Activated T-helper 2 cell treated with anti-CD3 and anti-CD28 coated beads, Interferon-gamma antibody, Interleukin-2, Interleukin-4, amounts not matched to agents 10 μg/mL and 5 μg/mL and 100 μg/mL, durations not matched to agents 14 hours and 24 hours and 36 hours (primary cell): ENCODE measurements at places on chromosomes 5 and 9. TPM values are rescaled to one million over a fixed set of nuclear protein-coding genes. Genes with fewer than 3 reads are reported as not detected.
A peak's percentile ranks its signal among the peaks of the same experiment; 100 is the strongest.

SLCO6A1 gene
- not detected in 2 replicates for total RNA-seq

- H3K27me3 ChIP-seq: no peaks in the 10 kb centered on the region
- no peak for DNase-seq
- peaks cover 71% of the 10 kb centered on the region for H3K36me3 ChIP-seq
- peak overlapping the region; percentile 93 for H3K27ac ChIP-seq
- peak overlapping the region; percentile 87 for H3K4me3 ChIP-seq
- peaks cover 67% of the 10 kb centered on the region for H3K4me1 ChIP-seq
These were observed 3.5 kb downstream of the PHF19 start for GRCh38 chr9:120873512-120873911.

DNA sequence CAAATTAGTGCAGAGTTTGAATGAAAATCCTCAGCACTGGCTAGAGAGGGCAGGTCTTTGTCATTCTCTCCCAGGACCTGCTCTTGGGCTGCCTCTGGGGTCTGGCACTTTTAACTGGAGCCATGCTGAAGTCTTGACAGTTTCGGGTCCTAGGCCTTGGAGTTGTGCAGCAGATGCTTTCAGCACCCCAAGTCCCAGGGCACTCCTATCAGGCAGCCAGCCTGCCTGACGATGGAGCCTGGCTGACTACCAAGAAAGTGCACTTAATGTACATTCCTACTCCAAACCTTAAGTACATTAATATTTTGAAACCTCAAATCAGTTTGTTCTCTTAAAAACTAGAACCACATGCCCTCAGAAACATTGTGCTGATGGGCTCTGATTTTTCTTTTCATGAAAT, 69.3 kb upstream of the CXCL14 start:
- H3K27me3 ChIP-seq: no peaks in the 10 kb centered on the region
- no peaks in the 10 kb centered on the region for H3K4me1 ChIP-seq

DNA sequence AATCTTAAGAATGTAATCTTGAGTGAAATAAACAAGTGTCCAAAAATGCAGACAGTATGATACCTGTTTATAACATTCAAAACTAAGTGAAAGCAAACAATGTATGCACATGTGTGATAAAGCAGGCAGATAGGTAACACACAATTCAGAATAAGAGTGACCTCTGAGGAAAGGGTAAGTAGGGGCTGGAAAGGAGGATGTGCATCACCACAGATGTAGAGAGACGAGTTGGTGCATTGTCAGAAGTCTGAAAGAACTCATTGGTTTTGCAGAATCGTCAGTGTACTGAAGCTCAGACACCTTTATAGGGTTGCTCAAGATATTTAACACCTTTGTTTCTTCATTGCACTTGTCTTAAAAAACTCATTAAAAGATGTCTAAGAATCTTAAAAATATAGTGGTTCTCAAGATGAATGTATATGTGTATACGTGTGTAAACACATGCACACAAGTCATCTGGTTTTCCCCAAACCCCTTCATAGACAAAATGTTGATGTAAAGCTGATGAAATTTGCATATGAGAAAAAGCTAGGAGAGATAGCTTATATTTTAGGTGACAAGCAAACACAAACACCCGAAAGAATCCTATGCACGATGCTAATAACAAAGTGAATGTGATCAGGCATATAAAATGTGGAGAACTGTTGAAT, 197.6 kb upstream of the MEF2C start:
- H3K4me3 ChIP-seq: no peak overlapping the region
- H3K27me3 ChIP-seq: peaks cover 2% of the 10 kb centered on the region
- no peak for DNase-seq

LCN9 gene
- total RNA-seq: not detected in 2 replicates

SLC6A18 gene
- not detected in 2 replicates for total RNA-seq

IL7R gene
- total RNA-seq: 60.9 and 66.9 TPM in 2 replicates
